ENCODE measurements at places on chromosomes 7 and 10.

DNA sequence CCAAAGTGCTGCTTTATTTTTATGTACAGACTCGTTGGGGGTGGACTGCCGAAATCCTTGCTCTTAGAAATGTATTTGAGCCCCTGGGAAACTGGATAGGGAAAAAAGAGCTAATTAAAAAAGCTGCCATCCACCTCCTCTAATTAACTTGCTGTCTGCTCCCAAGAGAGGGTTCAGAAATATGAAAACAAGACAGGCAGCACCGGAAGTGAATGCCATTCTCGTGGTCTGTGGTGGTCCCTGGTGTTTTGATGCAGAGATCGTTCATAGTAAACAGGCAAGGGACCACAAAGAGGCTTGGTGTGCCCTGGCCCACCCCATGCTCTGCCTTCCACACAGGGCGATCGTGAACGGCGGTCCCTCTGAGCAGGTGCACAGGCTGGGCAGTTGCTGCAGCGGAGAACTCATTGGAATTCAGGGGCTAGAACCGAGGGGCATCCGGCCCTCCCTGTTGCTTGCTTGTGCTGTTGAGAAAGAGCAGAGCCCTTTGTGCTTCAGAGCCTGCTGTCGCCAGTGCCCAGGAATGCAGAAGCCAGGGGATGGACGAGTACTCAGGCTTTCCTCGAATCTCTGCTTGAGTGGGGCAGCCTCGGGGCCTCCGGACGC, 79.1 kb upstream of the BTBD16 start:
- no peak for DNase-seq

GRCh38 chr10:70367195-70367796, 15.1 kb downstream of the LRRC20 start:
- DNase-seq, result no peak

GRCh38 chr10:132827861-132828539, 42.1 kb upstream of the NKX6-2 start:
- DNase-seq, result no peak

- no peak for DNase-seq
These were observed 88.4 kb downstream of the CARD11 start for GRCh38 chr7:2955269-2955668.

GRCh38 chr7:14521183-14521582, 381.4 kb downstream of the DGKB start:
- DNase-seq, result no peak

GRCh38 chr10:117885206-117885829, 161.4 kb downstream of the RAB11FIP2 start:
- no peak for DNase-seq
